ENCODE measurements at places on chromosomes 6 and 20.

GRCh38 chr20:2164421-2164820, 62.8 kb downstream of the STK35 start:
- no peak for DNase-seq

DNA sequence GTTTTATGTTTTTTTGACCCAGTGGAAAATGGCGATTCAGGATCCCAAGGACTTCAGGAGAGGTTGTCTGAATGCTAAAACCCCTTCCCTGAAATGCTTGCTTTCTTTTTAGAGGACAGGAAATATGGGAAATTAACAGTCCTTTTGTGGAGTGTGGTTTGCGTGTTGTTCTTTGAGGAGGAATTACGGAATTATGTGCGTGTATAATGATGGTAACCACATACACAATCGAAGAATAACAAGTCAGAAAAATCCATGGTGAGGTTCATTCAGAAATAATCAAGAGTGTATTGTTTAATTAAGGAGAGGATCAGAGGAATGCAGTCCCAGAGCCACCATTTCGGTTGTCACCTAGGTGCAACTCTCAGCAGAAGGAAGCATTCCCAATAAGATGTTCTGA, 73.2 kb downstream of the PHACTR3 start:
- DNase-seq: no peak

GRCh38 chr6:168640768-168641167, 199.8 kb downstream of the SMOC2 start:
- DNase-seq: no peak

DNA sequence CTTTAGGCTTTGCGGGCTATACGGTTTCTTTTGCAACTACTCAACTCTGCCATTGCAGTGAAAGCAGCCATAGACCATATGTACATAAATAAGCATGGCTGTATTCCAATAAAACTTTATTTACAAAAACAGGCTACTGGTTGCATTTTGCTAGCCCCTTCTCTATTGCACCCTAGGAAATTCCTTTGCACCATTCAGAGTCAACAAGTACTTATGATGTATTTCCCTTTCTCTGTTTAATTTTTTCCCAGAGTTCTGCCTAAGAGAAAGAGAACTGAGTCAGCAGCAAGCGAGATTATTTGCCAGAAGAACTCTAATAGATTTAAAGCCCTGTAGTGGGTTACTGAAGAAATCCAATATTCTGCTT, 33.8 kb downstream of the ADGRF1 start:
- DNase-seq: no peak

GRCh38 chr6:106874481-106874880, 100.0 kb downstream of the CD24 start:
- no peak for DNase-seq

GRCh38 chr6:131303338-131303930, 168.2 kb downstream of the AKAP7 start:
- no peak for DNase-seq

DNA sequence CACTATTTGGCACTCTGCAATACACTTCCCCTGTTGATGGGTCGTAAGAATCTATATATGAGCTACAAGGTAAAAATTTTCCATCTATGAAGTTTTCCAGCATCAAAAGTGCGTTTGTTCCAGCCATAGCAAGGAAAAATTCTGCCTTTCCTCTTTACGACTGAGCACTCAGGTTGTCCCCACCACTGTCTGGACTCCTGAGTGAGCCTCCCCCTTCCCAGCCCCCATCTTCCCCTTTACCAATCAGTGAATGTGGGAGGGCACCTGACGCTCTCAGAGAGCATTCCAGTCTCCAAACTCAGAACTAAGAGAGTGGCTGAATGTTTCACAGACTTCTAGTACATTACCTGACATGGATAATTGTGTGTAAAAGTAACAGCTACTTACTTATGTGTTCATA, at the start of gene ALDH8A1:
Gene ALDH8A1, minus strand, starts transcription at position 175 of the 400 bp plus-strand sequence. Its CDS starts 48 bp downstream, at position 127.
- DNase-seq: no peak

GRCh38 chr6:125784365-125784764, 6.4 kb upstream of the NCOA7 start:
- no peak for DNase-seq

- no peak for DNase-seq
These were observed 118.8 kb downstream of the ZMYND8 start for GRCh38 chr20:47237715-47238114.

- DNase-seq: no peak
These were observed 228.2 kb downstream of the CDH26 start for GRCh38 chr20:60186412-60186811.

DNA sequence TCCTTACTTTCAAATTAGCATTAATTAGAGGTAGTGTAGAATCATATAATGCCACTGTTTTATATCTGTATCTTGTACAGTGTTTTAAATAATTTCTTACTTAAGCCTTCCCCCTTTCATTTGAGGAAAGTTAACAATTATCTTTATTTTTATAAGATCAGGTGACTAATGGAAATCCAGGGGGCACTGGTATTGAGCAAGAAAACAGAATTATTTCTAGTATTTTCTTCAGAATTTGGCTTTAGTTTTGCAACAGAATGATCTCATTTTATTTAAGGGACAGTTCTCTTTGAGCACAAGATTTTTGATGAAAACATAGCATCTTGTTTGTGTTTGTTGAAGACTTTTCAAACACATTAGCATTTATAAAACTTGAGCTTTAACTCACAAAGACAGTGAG, 55.9 kb downstream of the RNF217 start:
- no peak for DNase-seq

DNA sequence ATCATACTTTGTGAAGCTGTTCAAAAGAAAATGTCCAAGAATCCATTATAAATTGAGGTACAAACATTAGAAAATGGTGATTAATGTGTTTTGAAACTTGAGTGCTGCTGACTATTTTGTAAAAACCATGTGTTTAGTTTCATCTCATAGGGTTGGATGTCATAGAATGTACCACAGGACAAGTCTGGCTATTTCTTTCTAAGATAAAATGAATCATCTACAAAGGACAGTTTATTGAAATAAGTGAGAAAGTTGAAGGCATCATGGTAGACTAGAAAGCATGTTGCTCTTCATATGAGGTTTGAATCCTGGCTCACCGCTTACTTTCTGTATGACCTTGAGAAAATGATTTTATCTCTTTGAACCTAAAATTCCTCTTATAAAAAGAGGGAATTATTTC, 29.2 kb upstream of the SMAP1 start:
- no peak for DNase-seq

DNA sequence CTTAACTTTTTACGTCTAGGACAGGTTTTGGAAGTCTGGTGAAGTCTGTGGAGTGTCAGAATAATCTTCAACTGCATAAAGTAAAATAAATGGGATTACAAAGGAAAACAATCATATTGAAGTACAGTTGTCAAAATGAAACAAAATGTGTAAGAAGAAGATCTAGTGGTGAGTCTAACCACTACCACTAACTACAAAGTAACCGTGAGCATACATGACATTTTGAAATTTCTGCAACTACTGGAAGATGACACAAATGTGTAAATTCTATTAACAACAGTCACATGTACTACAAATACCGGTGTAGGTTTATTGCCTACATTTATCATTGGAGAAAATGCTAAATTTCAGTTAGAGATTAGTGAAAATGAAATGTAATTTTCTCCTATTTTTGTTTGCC, 29.7 kb downstream of the VPS52 start:
- DNase-seq: no peak

GRCh38 chr20:18926965-18927364, 113.4 kb downstream of the SCP2D1 start:
- no peak for DNase-seq

DNA sequence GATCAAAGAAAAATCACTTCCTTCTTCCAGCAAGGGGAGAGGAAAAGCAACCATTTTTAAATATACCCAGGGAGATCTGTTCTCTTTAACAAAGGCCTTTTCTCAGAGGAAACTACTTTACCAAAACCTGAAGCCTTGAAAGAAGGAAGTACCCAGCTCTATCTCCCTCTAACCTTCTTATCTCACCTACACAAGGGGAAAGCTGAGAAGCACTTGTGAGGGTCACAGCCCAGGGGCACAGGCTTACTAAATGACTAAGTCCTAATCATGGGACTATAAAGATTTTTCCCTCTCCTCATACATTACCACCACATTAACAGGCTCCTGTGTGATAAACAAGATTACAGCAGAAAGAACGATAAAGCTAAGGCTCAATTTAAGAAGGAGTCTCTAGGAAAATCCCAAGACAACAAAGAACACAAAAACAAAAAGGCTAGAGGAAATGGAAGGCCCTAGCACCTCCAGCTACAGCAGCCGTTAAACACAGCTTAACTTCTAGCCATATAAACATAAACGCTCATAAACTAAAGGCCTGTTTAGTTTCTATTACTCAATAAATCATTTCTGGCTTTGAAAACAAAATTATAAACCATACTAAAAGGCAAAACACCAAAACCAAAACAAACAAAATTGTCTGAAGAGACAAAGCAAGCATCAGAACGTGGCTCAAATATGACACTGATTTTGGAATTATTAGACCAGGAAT, 284.9 kb upstream of the ECI2 start:
- no peak for DNase-seq

GRCh38 chr20:32570401-32571190, 14.5 kb downstream of the NOL4L start:
- DNase-seq: no peak

Data from kidney capillary endothelial cell (primary cell).